ENCODE measurements at places on chromosomes 3 and 15.

DNA sequence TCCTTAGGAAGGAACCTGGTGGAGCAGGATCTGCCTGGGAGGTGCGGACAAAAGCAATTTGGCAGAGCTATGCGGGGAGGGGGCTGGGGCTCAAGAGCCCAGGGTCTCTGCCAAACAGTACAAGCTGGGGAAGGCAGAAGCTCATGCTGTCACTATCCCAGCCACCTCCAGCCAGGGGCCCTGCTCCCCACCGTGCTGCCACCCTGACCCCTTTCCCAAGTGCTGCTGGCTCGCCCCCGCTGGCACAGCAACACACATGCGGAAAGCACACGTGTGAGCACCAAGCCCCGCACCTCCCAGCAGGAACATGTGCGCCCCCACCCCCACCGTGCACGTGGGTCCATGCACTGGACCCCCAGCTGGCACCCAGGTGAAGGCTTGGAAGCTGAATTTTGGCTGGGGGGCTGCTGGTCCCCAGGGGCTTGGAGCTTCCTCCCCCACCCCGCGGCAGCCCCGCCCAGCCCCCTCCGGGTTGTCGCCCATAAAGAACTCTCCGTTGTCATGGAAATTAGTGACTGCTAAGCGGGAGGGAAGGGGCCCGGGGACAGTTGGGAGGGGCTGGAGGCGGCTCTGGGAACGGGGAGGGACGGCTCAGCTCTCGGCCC, 742 bp downstream of the CAMKV start:
- DNase-seq = no peak

GRCh38 chr15:37907136-37907535, 27.3 kb upstream of the TMCO5A start:
- no peak for DNase-seq

GRCh38 chr3:172080503-172080902, 41.1 kb downstream of the FNDC3B start:
- no peak for DNase-seq

- no peak for DNase-seq
Measured at GRCh38 chr3:4588466-4588865, 95.3 kb downstream of the ITPR1 start.

DNA sequence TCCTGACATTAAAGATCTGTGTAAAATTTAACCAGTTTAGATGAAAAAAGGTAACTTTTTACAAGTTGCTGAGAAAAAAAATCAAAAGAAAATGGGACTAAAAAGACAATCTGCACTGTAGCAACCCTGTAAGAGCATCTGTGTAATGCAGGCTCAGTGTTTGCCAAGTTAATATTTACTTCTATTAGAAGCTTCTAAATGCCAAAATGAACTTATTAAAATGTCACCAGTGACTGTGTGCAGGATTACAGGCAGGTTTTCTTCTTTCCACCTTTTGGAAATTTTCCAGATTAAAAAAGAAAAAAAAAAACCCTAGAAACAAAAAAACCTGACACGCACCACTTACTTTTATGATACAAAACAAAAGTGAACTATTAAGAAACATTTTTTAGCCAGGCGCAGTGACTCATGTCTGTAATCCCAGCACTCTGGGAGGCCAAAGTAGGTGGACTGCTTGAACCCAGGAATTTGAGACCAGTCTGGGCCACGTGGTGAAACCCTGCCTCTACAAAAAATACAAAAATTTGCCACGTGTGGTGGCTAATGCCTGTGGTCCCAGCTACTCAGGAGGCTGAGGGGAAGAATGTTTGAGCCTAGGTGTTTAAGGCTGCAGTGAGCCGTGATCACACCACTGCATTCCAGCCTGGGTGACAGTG, 87.2 kb downstream of the TJP1 start:
- DNase-seq = no peak

- no peak for DNase-seq
Measured at GRCh38 chr3:190238871-190239270, 83.4 kb downstream of the CLDN1 start.

DNA sequence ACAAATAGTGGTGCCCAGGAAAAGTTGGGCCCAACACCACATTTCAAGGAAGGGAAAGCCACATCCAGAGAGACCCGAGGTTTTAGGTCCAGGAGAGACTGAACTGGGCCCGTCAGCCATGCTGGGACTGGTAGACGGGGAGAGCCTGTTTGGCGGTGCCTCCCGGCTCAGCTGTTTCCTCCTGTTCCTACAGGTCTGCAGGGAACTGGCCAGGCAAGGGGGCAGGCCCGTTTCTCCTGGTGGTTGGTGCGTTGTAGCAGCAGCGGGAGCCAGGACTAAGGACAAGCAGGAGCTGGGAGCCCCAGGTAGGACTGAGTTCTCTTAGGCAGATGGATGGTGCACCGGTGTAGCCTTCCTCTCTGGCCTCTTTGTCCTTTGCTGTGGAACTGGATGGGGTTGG, 3.9 kb downstream of the PRKCD start:
- no peak for DNase-seq

DNA sequence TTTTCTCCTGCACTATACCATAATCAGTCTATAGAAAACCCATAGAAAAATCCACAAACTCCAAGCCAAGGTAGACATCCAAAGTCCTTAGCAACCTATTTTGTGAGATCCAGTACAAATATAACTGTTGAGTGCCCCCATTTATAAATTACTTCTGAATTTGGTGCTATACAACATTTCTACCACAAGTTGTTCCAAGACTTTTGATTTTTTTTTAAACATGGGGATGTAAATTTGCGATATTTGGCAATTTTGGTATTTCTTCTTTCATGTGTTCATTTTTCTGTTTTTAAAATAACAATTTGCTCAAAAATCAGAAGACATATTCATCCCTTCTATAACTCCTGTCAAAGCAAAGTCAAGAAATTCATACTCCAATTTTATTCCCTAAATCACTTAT, 763.8 kb downstream of the ROBO1 start:
- no peak for DNase-seq

DNA sequence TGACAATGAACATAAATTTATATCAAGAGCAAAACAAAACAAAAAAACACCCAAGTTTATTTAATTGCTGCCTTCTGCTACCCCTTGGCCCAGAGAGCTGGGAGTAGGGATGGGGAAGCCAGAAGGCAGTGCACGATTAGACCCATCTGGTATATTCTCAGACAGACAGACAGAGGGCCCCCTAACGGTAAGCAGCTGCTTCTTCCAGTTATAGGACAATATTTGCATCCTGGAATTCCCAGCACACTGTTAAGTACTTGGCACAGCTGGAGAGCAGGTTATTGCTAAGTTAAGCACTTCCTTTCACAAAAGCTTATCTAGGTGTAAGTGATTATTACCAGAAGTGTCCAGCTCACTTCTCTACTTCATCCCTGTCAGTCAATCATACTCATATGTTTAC, 39.3 kb downstream of the C2CD4B start:
- peak; percentile 63 for DNase-seq

- DNase-seq = no peak
Measured at GRCh38 chr3:88767746-88768145, 339.7 kb upstream of the EPHA3 start.

DNA sequence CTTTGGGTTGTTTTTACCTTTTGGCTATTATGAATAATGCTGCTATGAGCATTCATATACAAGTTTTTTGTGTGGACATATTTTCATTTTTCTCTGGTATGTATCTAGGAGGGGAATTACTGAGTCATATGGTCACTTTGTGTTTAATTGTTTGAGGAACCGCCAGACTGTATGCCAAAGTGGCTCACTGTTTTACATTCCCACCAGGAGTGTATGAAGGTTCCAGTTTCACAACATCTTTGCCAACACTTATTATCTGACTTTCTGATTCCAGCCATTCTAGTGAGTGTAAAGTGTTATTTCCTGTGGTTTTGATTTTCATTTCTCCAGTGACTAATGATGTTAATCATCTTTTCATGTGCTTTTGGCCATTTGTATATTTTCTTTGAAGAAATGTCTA, 51.8 kb downstream of the CMTM7 start:
- DNase-seq = no peak

GRCh38 chr3:5645692-5646410, 458.3 kb downstream of the EDEM1 start:
- DNase-seq = no peak

DNA sequence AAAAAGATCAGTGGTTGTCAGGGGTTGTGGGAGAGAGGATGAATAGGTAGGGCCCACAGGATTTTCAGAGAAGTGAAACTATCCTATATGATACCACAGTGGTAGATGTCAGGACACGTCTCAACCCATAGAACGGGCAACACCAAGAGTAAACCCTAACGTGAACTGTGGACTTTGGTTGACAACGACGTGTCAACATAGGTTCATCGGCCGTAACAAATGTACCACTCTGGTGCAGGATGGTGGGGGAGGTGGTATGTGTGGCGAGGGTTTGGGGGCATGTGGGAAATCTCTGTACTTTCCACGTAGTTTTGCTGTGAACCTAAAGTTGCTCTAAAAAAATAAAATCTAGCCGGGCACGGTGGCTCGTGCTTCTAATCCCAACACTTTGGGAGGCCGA, 13.0 kb upstream of the PIGZ start:
- DNase-seq = no peak

DNA sequence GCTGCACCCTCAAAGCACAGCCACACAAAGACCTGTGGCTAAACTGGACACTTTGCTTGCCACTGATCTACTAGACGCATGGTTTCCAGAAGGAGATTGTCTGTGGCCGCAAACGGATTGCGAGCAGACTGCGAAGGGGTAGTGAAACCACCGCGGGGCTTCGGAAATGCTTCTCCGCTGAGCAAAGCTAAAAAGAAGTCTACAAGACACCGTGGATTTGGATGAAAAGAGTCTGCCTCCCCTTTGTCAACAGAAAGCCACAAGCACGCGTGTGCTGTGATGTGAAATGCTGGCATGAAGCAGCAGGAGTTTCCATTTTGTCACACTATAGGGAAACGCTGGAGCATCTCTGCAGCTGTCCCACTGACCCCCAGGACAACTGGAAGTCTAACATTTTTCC, 63.0 kb downstream of the TMEM44 start:
- no peak for DNase-seq

- DNase-seq = no peak
Measured at GRCh38 chr3:45816544-45816943, 20.2 kb upstream of the SLC6A20 start.

DNA sequence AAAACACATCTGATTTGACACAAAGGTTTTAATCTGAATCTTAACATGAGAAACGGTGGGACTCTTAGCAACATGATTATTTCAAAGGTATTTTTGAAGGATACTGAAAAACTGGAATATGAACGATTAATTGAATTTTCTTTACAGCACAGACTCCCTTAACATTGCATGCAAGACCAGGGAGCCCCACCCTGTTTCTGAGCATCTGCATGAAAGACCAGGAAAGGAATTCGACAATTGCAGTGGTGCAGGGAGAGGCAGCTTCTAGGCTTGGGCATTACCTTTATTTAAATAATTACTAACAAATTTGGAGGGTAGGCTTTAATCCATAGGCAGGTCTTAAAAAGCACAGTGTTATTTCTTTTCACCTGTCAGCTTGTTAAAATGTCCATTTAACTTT, 240.6 kb upstream of the TOPAZ1 start:
- no peak for DNase-seq

Measured in NCI-H187 treated with DMSO at 0.1 percent for 48 hours (cell line).